ENCODE measurements at places on chromosomes 5 and 9.

DNA sequence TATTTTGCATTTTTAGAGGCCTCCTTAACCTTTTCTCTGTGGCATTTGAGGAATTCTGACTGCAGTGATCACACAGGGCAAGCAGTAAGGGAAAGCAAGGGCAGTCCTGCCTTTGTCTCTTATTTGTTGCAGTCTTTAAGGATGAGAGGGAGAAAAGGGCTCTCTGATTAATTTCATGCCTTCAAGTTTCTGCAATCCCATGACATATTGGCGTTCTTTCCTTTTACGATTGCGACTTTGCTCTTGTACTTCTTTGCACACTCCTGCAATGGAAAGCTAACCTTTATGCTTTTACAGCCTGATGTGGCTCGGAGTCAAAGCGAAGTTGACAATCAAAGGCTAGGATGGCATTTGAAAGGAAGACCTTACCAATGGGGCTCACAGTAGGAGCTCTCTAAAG lies 698.4 kb downstream of the DNAH5 start:
- DNase-seq = no peak

GRCh38 chr5:53100606-53101005 lies 9.0 kb downstream of the MOCS2 start:
- DNase-seq = no peak

- no peak for DNase-seq
Observed at GRCh38 chr9:127971357-127972235, 9.2 kb downstream of the EEIG1 start.

GRCh38 chr9:90882991-90883600 lies 81.5 kb downstream of the SYK start:
- no peak for DNase-seq

DNA sequence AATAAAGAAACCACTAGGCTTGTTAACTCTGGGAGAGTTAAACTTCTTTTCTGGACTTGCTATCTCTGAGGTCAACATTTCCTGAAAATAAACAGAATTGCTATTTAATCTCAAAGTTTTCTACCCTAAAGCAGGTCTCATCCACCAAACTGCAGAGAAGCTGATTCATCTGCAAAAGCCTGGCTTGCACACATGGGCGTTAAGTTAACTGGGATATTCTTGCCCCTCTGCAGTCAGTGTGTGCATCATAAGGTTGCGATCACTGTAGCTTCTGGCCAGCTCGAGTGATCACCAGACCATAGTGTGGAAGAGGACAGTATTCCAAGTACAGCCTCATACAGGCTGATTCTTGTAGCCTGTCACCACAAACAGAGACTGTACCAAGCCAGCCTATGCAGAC lies 99.2 kb downstream of the SPOCK1 start:
- DNase-seq = no peak

DNA sequence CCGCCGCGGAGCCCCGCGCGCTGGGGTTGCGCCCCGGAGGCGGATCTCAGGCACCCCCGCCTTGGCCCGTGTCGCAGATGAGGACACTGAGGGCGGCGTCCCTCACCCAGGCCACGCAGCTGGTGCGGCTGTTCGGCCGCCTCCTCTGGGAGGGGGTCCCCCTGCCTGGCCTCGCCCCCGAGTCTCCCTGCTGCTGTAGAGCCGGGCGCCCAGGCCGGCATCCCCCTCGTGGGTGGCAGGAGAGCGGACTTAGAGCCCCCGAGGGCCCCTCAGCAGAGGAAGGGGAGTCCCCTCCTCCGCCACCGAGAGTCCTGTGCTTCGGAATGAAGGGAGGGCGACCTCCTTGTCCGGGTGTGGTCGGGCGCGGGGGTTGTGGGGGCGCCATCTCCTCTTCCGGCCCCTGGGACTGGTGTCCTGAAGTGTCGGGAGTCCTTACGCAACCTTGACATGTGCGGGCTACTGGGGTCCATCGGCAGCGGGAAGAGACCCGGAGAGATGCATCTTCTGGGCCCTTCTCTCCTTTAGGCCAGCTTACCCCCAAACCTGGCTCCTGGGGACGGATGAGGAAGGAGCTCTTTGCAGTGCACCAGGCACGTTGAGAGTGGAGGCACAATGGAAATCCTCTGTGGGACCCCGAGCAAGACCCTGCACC lies 11.7 kb upstream of the EXOSC2 start:
- DNase-seq = no peak

GRCh38 chr9:73402081-73403028 lies 250.7 kb downstream of the ANXA1 start:
- no peak for DNase-seq

DNA sequence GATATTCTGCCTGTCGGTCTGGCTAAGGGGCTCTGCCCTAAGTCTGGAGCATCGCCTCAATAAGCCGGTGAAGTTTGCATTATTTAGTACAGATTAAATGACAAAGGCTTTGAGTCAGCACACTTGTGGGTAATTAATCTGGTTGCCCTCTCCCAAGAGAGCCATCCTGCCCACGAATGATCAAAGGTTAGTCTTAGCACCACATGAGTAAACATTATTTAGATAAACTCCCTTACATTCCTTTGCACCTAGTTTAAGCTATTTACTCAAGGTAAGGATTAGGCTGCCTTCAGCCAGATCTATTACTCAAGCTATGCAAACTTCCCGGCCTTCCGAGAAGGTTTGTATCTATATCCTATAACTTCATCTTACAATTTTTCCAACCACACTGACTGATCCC lies 572.1 kb downstream of the CHSY3 start:
- DNase-seq = no peak

Data from stimulated activated CD4-positive, alpha-beta T cell treated with anti-CD3 and anti-CD28 coated beads, Interleukin-4, amount 100 ng/mL, for 1 hour (primary cell).